Cardiac septum (tissue), 1 donor: ENCODE measurements at places on chromosomes 7 and 10.

GRCh38 chr10:92387289-92387940, 96.4 kb downstream of the MARCHF5 start:
- DNase-seq = no peak

GRCh38 chr7:129147731-129148130, 3.2 kb downstream of the TSPAN33 start:
- DNase-seq = no peak

DNA sequence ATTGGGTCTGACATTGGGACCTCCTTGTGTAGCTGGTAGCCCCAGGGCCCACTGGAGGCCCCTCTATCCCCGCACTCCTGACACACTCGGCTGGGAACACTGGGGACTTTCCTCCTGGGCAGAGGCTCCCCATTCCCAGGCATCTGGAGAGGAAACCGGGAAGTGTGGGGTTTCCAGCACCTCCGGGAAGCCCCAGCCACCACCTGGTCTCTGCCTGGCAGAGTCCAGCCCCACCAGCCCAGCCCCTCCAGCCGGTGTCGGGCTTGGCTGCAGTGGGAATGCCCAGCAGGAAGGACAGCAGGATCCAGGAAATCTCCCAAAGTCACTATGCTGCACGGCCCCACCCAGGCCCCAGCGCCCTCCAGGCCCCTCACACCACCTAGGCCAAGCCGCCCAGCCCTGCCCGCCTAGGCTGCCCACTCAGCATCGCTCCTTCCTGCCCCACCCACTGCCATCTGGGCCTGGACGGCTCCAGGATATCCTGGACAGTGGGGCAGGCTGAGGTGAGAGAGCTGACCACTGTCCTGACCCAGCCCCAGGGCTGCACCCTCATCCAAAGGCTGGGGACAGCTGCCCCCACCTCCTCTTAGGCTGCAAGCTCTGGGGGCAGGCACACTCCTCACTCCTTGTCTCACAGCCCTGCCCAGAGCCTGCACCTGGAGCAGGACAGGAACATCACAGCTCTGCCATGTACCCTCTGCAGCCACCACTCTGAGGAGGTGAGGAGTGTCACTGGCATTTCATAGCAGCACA, 11.8 kb downstream of the RASGEF1A start:
- peak; percentile 75 for DNase-seq

- DNase-seq = no peak
Measured at GRCh38 chr10:3118641-3119091, 51.3 kb downstream of the PFKP start.

- DNase-seq = no peak
Measured at GRCh38 chr7:115135769-115136410, 214.0 kb downstream of the MDFIC start.

DNA sequence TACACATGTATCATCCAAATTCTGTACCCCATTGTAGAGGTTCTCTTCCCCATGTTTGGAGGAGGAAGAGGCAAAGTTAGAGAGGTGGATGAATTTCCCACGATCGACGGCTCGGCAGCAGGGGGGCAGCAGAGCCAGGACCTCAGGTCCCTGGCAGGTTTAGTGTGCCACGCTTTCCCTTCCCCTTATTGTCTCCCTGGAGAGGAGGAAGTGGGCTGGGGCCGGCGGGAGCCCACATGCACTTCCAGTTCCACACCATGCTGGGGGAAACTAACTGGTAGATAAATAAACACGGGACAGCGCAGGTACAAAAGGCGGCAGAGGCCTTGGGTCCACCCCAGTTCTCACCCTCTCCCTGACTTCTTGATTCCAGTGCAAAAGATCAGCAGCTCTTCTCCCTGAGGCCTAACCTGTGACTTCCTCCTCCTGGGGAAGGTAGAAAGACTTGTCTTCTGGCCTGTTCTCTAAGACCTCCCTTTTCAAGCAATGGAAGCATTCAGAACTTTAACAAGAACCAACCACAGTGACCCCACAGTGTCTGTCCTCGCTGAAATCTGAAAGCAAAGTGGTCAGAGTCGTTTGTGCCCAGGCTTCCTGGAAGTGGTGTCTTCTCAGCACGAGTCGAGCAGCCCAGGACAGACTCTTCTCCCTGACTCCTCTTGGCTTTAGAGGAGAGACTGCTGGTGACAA, 30.5 kb upstream of the SRGN start:
- peak; percentile 90 for DNase-seq

DNA sequence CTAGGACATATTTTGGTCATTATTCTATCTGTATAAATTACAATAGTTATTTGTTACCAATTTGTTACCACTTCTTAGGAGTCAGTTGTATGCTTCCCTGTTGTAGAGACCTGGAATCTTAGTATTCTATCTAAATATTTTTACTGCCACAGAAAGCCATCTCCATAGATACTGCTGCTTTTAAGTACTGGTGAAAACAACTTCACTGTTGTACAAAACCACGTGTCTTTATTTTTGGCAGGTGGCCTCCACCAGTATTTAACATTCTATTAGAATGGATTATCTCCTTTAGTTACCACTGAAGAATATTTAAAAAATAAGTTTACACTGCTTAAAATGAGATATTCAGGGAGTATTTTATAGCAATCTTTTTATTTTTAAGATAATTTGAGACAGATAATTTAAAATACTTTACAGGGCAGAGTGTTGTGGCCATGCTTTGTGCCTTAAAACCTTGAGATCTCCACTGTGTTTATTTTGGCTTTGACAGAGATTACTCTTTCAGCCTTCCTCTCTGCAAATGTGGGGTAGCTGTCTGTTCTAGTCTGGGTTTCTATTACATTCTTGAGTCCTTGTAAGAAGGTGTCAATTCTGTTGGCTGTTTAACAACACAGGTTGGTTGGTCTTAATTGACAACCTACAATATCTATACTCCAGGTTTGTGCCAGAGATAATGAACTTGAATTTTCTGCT, 185.6 kb downstream of the LRRC4 start:
- no peak for DNase-seq

- DNase-seq = no peak
Measured at GRCh38 chr7:128150223-128150865, 90.7 kb upstream of the LEP start.

- DNase-seq = no peak
Measured at GRCh38 chr7:22853138-22853537, 30.5 kb upstream of the TOMM7 start.

DNA sequence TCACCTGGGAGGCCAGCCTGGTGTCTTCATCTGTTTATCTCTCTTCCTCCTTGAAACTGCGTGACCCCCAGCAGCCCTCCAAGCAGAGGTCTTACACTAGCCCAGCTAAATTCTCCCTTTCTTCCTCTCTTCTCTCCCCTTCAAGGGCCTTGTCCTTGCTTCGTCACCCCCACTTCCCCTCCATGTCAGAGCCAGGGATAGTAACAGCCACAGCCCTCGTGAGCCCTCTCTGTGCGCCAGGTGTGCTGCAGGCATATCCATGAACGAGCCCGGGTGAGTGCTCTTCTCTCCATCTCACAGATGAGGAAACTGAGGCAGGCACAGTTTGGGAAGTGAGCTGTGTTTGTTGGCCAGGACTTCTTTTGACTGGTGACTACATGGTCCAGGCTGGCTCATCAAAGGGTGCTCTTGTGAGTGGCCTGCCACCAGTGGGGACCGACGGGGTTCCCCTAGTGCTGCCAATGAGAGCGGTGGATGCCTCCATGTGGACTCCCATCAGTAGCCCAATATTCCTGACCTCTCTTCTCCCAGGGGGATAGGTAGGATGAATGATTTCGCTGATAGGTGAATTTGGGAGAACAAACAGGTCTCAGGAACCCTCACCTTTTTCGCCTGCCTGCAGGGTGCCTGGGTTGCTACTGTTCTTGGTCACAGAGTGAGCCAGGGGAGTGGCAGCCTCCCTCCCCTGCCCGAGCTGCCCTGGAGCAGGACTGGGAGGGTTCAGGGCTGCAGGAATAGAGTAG, 38.1 kb downstream of the ADRA2A start:
- DNase-seq = peak; percentile 54

DNA sequence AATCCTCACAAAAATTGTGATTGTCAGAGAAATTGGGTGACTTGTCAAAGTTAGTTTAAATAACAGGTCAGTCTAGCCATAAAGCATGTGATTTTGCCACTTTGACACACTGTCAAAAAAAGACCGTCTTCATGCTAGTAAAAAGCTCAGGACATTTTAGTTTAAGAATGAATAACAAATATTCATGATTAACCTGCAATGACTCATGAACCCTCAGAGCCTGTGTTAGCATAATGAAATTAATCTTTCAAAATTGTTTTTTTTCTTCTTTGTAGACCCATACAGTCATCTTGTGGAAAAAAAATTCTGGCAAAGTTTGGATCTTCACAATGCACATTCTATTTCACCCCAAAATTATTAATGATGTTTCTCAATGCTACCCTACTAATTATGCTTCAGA, 255.2 kb upstream of the POT1 start:
- DNase-seq = no peak

DNA sequence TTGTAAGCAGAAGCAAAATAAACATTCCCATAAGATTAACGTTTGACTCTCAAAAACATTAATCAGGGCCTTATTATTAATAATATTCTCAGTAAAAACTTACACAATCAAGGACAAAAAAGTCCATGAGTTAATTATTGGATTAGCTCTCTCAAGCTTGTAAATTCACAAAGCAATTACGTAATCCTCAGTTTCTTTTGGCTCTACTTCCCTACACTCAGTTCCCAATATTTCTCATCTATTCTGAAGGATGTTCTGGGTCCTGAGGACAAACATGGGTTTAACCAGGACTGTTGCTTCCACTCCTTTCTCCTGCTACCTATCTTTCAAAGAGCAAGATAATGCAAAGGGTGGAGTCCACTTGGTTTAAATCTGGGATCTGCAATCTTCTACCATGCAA, 15.1 kb downstream of the FBXL13 start:
- no peak for DNase-seq

DNA sequence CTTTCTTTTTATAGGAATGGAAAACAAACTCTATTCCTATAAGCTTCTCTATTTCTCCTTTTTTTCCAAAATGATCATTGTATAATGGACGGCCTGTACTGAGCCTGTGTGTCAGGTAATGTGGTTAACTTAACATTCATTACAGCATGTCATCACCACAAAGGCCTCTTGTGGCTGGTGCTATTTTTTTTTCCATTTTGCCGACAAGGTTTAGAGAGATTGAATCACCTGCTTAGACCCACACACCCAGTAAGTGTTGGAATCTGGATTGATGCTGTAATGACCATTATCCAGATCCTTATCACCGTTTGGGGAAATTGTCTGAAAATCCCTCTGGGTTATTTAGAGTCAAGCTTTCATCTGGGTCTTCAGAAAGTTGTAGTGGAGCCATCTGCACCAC, 18.5 kb downstream of the AKR1B15 start:
- no peak for DNase-seq

DNA sequence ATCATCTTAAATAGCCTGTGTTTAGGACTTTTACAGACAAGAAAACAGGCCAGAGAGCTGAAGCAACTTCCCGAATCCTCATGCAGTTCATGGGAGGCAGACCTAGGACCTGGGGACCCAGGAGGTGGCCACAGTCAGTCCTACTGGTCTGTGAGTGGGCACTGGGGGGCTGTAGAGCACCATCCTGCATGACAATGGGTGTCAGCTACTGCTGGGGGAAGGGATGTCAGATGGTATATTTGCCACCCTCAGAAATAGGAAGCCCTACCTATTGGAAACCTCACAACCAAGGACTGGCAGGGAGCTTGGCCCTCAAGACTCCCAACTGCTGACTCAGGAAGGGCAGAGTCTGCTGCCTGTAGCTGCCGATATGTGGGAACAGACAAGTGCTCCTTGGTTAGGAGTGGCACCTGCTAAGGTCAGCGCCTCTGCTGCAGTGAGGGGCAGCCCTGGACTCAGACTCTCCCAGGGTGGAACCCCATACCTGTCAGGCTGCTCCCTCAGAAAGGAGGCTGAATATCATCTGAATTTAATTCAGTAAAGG, 29.7 kb downstream of the OGDH start:
- DNase-seq = no peak

- no peak for DNase-seq
Measured at GRCh38 chr7:54326592-54327167, 215.5 kb upstream of the VSTM2A start.

DNA sequence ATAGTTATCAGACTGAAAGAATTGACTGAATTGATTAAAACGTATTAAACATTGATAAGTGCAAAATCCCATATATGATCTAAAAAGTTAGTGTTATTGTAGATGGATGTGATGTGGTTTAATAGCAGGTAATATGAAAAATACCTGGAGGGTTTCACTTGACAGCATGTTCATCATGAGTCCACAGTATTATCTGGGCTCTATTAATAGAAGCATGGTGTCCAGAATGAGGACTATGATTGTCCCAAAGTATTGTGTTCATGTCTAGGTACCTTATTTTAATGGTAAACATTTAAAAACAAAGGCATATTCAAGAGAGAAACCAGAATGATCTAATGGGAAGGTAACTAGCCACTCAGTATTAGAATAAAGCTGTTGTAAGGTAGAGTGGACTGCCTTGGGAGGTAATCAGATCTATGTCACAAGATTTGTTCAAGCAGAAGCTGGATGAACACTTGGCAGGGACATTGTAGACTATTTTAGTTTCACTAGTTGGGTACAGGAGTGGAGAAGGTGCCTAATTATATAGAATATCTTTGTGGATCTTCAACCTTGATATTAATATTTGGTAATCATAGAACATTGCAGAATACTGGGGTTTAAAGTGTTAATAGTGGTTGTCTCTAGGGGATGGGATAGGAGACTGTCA, 43.5 kb downstream of the MCU start:
- no peak for DNase-seq

DNA sequence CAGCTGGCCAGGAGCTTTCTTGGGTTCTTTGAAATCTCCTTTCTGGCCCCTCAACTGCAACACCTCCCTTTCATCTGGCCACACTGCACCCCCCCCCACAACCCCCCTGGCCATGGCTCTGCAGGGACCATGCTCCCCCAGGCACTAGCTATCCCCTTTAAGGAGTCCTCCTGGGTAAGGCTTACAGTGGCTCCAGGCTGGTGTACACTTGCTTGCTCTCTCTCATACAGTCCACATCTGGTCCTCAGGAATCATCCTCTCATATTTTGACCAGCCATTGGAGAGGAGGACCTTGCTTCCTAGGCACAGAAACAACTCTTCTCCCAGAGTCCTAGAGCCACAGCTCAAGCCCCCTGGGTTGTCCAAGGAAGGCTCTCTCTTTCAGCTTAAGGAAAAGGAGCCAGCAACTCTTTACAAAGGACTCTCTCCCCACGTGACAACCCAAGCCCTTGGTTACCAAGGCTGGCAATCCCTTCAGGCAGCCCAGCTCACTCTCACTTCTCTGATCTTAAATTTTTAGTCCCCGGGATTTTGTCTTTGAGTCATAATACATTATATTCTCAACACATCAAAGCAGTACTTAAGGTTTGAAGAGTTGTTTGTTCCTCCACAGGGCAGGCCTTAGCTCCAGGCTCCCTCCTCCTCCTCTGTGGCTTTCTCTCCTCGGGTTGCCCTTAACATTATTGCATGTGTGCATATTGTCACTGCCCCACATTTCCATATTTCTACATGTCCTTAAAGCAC, 9.9 kb downstream of the GARIN1A start:
- no peak for DNase-seq

- DNase-seq = no peak
Measured at GRCh38 chr7:155652156-155653114, 8.0 kb downstream of the RBM33 start.

GRCh38 chr7:43076606-43077005, 35.8 kb upstream of the HECW1 start:
- no peak for DNase-seq

- DNase-seq = no peak
Measured at GRCh38 chr7:76338298-76339084, 20.3 kb downstream of the YWHAG start.

- DNase-seq = no peak
Measured at GRCh38 chr10:80460399-80461207, 6.5 kb downstream of the TSPAN14 start.
